ENCODE measurements at places on chromosomes 1 and 21. TPM values are rescaled to one million over a fixed set of nuclear protein-coding genes. Genes with fewer than 3 reads are reported as not detected.

Gene KCND3
- total RNA-seq: 0.99 TPM

Gene TGFB2
- total RNA-seq: 32.0 TPM

Gene LEFTY2
- 6.7 TPM for total RNA-seq

Gene LY9
- total RNA-seq: 0.89 TPM

- DNase-seq: no peak
These were observed 100.2 kb downstream of the DMRTB1 start for GRCh38 chr1:53559391-53559815.

DNA sequence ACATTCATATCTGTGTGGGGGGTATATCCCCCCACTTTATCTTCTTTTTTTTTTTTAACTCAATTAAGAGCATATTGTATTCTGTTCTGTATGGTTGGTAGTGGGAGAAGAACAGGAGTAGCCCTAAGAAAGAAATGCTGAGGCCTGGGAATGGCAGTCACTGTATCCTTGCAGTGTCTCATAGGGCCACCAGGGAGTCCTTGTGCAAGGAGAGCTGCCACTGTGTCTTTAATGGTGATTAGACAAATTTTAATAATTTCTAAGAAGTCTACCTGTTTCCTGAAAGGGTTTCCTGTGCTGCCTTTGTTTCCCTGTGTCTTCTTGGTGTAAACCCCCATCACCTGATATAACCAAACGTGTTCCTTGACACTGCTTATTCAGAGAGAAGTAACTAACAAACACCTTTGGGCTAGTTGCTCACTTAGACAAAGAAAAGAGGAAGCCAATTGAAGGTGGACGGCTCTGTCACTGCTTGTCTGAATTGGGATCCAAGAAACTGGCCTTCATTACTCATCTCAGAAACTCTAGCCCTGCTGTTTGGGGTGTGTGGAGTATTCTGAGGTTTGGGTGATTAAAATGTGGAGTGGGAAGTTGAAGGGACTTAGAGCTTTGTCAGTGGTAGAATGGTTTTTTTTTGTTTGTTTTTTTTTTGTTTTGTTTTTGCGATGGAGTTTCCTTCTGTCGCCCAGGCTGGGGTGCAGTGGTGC is 15.2 kb downstream of the GIPC2 start:
- DNase-seq: no peak

- no peak for DNase-seq
These were observed 39.9 kb upstream of the KRTAP19-8 start for GRCh38 chr21:31078216-31078615.

All from skin of body (tissue), 3 donors.